AG20443 (cell line): ENCODE measurements at places on chromosomes 2 and 18.
A peak's percentile ranks its signal among the peaks of the same experiment; 100 is the strongest.

- DNase-seq: no peak
Measured at GRCh38 chr2:192437653-192438052, 242.9 kb upstream of the TMEFF2 start.

DNA sequence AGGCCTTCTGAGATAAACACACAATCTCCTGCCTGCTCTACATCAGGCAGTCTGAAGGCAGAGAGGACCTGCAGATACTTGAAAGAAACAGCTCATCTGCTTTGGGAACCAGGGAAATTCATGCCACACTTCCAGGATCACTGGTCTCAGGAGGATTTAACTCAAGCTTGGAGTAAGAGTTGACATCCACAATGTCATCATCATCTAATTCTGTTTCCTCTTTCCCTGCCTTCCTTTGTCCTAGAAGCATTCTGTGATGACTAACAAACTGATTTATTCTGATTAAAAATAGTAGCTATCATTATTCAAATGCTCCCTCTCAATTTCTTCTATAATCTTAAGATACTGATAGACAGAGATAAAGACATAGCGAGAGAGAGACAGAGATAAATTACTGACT, 766.8 kb downstream of the BCL11A start:
- DNase-seq: no peak

GRCh38 chr18:36808681-36809080, 20.1 kb downstream of the TPGS2 start:
- peak; percentile 56 for DNase-seq

DNA sequence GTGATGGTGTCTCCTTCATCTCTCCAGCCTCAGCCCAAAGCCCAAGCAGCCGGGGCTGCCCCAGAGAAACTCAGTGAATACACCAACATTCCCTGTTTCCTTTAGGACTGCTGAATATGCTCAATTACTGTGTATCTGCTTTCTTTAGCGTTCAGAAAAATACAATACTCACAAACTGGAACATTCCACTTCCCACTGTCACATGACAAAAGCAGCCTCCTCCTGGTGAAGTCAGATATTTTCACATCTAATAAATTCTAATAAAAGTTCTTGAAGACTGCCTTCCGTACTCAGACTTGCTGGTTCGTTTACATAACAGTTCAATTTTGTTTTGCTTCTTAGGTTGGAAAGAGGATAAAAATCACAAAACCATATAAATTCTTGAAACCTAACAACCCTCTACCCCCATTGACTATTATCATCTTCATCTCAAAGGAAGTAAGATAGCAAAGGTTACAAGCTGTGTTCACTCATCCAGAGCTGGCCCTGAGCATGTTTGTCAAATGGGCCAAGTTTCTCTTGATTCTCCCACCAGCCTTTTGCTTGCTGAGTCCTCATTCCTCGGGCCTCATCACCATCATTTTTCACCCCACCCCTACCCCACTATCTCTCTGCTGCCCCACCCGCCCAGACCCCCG, 190.8 kb upstream of the HNRNPA3 start:
- no peak for DNase-seq

- no peak for DNase-seq
Measured at GRCh38 chr18:58886864-58887612, 22.4 kb downstream of the ZNF532 start.

DNA sequence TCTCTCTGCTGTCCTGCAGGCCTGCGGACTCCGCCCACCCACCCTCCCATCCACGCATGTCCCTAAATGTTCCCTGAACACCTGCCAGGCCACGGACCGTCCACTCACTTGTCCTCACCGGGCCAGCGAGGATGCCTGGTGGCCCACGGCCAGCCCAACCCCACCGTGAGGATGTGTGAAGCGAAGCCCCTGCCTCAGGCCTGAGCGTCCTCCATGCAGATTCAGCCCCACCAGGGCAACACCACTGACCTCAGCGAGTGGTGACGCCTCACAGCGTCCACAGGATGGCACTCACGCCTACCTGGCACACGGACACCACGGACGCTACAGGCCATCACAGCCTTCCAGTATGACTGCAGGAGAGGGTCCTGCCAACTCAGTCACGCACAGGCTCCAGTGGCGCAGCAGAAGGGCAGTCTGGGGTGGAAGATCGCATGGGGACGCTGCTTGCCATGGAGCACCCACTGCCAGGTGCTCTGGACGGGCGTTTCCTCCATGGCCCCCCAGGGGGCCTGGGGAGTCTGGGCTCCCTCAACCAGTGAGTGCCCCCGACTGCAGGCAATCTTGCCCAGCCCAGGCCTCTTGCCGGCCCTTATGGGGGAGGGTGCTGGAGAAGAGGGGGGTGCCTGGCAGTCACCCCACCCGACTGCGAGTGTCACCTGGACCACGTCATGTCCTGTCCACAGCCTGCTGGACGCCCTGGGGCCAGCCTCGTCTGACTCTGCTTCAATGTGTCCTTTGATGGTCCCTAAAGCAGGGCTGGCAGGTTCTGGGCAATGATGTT, 25.4 kb downstream of the HDAC4 start:
- no peak for DNase-seq

DNA sequence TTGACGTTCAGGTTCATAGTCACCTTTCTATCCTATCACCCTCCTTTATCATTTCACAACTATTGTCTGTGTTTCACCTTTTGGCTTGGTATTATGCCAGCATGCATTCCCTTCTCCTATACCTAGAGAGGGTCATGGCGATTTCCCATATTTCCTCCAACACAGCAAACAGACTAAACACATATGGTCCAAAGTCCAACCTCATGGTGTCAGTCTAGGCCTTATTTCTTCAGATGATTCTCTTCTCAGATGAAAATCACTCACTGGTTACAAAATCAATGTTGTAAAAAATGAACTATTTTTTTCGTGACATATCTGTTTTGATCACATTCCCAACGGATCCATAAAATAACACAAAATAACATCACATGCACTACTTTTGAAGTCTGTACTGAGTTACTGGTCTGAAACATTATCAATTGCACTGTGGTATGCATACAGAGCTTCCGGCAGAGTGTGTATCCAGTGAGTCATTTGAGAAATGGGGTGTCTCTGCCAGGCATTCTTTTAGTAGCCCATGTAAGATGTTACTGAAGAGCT, 204.8 kb upstream of the GALNT5 start:
- peak; percentile 68 for DNase-seq

GRCh38 chr2:110804915-110805314, 72.5 kb downstream of the ACOXL start:
- no peak for DNase-seq

GRCh38 chr2:53768242-53768542, 588 bp downstream of the CHAC2 start:
- DNase-seq: no peak

DNA sequence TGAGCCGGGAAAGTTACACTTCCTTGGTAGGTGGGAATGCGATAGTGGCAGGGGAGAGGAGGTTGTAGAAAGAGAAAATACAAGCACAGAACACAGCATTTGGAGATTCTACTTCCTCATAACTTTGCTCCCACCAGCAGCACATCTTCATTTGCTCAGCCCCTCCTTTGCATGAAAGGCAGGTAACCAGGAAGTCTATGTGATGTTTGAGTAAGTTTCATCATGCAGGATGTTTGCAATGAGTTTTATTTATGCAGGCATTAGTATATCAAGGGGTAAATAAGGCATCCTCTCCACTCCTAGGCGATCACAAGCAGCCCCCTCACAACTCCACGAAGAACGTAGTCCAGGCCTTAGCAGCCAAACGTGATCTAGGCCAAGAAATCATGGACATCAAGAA, 5.0 kb downstream of the RNF152 start:
- no peak for DNase-seq
